Glomerular endothelial cell (primary cell): ENCODE measurements at places on chromosomes 3 and 15. TPM values are rescaled to one million over a fixed set of nuclear protein-coding genes. Genes with fewer than 3 reads are reported as not detected.

- DNase-seq, result no peak
Measured at GRCh38 chr3:82001276-82001923, 240.0 kb upstream of the GBE1 start.

DNA sequence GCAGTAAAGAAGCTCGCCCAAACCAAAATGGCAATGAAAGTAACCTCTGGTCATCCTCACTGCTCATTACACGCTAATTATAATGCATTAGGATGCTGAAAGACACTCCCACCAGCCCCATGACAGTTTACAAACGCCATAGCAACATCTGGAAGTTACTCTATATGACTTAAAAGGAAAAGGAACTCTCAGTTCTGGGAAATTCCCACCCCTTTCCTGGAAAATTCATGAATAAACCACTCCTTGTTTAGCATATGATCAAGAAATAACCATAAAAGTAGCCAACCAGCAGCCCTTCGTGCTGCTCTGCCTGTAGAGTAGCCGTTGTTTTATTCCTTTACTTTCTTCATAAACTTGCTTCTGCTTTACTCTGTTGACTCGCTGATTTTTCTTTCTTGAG, 164.6 kb downstream of the SMAD6 start:
- no peak for DNase-seq

Gene LYZL4
- not detected in 2 replicates for total RNA-seq

Gene MME
- 11.6 and 25.1 TPM in 2 replicates for total RNA-seq

GRCh38 chr3:184237807-184238206, 8.4 kb downstream of the VWA5B2 start:
- no peak for DNase-seq

GRCh38 chr15:96367311-96368200, 37.1 kb downstream of the NR2F2 start:
- DNase-seq, result no peak

Gene GASK1A
- not detected in 2 replicates for total RNA-seq

DNA sequence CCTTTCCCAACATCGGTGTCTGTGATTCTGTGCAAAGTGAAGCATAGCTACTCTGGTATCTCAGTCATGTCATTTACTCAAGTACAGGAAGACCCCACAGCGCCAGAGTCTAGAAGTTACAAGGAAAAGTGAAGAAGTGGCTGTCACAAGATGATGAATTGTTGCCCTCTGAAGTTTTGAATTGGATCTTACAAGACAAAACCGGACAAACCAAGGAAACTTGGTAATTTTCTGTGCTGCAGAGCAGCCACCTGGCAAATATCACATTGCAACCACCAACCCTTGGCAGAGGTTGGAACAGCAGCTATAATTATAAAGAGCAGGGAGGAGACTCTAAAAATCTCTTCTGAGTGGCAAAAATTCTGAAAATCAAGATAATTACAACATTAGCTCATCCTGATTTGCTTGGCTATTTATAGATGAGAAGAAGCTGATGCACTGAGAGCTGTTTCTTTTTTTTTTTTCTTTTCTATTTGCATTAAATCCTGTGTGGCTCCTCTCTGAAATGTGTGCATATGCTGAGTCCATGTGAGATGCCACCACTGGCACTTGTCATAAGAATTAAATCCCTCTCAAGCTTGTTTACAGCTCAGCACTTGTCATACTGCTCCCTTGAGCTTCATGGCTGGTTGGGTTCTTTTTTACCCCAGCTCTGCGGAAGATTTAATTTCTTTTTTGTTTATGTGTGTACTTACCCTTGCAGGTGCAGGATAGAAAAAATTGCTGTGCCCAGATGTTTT, 68.0 kb upstream of the MNS1 start:
- no peak for DNase-seq

Gene GOLGA8T
- 0.23 TPM in 1 of 2 replicates, not detected in the other for total RNA-seq
